Stimulated activated naive CD8-positive, alpha-beta T cell treated with anti-CD3 and anti-CD28 coated beads, Interleukin-15, Interleukin-2, amounts not matched to agents 100 U/mL and 50 U/mL, for 24 hours (primary cell): ENCODE measurements at places on chromosomes 11 and 22.

GRCh38 chr11:58739725-58740430 is 8.1 kb upstream of the GLYAT start:
- DNase-seq = no peak

DNA sequence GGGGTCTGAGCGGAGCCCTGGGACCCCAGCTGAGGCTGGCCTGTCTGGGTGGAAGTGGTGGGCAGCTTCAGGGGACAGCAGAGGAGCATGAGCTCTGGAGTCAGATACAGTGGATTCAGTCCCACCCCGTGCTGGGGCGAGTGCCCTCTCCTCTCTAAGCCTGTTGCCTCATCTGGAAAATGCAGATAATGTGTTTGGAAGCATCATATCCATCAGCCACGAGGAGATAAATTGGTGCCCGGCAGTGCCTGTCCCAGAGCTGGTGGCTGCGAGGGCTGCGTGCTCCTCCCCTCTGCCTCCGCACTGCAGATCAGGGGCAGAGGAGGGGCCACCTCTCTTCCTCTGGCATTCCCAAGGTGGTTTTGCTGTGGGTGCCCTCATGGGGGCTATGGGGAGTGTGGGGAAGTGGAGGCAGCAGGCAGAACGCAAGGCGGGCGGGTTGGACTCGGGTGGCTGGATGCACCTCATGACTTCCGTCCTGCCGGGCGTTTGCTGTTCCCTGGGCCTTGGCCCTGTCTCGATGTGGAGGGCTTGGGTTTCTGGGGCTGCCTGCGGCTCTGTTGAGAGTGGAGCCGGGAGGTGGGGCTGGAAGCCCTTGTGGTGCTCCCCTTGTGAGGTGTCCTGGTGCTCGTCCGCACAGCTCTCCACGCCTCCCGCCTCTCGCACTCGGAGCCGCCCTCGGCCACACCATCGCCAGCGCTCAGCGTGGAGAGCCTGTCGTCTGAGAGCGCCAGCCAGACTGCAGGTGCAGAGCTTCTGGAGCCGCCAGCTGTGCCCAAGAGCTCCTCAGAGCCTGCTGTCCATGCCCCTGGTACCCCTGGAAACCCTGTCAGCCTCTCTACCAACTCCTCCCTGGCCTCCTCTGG is 20.9 kb downstream of the MICALL1 start:
- DNase-seq = no peak

DNA sequence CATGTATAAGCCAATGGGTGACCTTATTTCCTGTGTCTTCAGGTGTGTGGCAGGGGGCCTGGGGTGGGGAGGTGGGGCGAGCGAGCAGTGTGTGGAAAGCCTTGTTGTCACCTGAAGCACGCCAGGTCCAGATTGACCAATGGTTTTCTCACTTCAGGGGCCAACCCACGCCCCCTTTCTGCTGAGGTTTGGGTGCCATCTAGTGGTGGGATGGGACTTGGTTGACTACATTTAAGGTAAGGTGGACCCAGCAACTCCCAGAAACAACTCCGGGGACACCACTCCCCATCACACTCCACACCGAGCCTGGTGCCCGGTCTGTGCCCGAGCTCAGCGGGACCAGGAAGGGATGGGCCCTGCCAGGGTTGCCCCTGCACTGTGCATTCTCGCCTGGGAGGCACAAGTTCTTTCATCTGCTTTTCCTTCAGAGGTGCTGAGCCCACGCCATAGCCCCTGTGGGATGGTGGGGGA is 40.0 kb downstream of the TPCN2 start:
- DNase-seq = peak; percentile 76

- no peak for DNase-seq
Observed at GRCh38 chr11:60988658-60989057, 17.2 kb downstream of the CD6 start.

DNA sequence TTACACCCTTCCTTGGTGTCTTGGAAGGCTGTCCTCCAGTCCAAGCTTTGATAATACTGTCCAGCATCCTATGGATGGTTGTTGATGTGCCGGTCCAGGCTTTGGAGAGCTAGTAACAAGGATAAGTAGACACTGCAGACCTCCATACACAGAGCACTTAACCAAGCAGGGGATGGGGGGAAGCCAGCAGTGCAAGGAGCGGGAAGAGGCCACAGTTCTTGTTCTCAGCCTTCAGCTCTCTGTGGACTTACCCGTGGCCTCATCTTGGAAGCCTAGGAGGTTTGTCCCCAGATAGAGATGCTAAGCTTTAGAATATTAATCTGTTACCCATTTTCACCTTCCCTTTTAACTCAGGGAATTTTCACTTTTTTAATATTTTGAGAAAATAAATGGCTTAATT is 30.9 kb upstream of the ZC3H12C start:
- no peak for DNase-seq

- no peak for DNase-seq
Observed at GRCh38 chr11:69981119-69981784, 96.9 kb upstream of the ANO1 start.

DNA sequence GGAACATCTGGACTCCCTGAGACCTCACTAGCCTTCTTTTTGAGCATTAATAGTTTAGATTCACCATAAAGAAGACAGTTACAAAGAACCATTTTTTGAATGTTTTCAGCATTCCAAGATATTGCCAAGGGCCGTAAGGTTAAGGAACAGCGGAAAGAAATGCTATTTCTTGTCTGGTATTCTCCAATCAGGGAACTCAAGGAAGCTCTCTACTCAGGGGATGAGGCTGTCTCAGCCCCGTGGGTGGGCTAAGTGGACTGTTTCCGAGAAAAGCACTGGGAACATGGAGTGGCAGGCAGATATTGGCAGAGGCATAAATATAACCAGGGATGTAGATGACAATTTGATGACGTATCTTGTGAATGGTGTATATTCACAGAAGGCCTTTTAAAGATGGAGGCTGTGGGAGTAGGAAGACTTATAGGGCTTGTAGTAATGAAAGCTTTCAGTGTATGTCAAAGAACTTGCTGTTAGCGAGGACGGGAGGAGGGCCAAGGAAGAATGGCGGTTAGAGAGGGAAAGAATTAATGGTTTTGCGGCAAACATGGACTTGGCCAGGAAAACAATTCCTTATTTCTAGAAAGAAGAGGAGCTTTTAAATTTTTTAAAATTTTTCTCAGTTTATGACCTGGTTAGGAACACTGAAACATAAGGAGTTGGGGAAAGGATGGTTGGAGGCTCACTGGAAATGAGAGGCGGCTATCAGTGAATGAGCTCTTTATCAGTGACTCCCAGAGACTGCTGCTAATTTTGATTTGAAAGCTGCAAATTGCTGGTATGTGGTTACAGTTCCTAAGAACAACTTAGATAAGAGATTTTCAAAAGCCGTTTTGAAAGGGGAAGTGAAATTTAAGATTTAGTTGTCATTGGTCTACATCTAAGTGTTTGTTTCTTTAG is 64.6 kb downstream of the ST3GAL4 start:
- DNase-seq = no peak

- no peak for DNase-seq
Observed at GRCh38 chr22:42857845-42858481, 890 bp upstream of the ARFGAP3 start.

DNA sequence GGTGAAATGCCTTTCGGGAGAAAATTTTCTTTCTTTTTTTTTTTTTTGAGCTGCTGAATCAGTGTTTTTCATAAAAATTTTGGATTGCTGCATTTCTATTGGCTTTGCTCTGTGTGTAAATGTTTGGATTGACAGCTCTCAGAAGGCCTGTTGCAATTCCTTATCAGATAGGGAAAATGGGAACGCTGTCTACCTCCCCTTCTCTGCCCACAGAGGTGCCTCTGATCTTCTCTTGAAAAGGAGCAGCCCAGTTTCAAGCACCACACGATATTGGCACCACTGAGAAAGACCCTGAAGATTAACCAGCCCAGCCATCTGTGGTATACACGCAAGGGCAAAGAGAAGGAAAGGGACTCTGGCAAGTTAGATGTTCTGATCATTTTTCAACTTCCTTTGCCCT is 1272.2 kb downstream of the LRRC4C start:
- no peak for DNase-seq

DNA sequence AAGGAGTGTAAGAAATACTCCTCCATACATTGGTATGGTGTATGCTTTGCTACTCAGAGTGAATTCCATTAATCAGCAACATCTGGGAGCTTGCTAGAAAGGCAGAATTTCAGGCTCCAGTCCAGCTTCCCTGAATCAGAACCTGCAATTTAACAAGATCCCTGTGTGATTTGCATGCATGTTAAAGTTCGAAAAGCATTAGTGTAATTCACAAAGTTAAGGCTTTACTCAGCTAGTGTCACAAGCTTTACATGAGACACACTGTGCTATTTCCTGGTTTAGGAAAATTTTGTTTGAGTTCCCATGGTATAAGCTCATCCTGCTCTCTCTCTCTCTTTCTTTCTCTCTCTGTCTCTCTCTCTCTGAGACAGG is 37.0 kb upstream of the HEPHL1 start:
- DNase-seq = no peak
